ENCODE measurements at places on chromosomes 1 and 21.

- no peak for DNase-seq
Measured at GRCh38 chr1:91190996-91191395, 169.2 kb upstream of the ZNF644 start.

GRCh38 chr1:164561007-164561406 is 2.0 kb downstream of the PBX1 start:
- DNase-seq, result no peak

GRCh38 chr1:94160811-94161210 is 39.9 kb upstream of the ABCA4 start:
- no peak for DNase-seq

DNA sequence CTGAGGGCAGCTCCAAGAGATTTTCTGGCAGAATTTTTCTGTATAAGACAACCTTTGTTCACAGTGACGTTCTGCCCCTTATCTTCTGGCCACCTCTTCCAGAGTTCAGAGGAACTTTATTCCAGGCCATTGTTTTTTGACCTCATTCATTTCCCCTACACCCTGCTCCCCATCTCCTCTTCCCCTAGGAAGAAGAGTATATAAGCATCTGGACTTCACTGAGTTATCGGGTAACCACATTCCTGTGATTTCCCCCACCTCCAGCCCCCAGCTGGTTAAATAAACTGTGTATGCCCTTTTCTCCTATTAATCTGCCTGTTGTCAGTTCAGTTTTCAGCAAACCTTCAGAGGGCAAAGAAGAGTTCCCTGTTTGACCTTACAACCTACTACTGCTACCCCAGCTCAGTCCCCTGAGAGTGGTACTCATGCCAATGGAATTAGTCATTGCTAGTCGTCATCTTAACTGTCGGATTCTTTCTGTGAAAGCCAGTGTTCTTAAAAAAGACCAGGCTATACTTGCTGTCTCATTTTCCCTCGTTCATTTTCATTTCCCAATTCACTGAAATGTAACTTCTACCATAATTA is 14.3 kb upstream of the ALG14 start:
- DNase-seq, result no peak

DNA sequence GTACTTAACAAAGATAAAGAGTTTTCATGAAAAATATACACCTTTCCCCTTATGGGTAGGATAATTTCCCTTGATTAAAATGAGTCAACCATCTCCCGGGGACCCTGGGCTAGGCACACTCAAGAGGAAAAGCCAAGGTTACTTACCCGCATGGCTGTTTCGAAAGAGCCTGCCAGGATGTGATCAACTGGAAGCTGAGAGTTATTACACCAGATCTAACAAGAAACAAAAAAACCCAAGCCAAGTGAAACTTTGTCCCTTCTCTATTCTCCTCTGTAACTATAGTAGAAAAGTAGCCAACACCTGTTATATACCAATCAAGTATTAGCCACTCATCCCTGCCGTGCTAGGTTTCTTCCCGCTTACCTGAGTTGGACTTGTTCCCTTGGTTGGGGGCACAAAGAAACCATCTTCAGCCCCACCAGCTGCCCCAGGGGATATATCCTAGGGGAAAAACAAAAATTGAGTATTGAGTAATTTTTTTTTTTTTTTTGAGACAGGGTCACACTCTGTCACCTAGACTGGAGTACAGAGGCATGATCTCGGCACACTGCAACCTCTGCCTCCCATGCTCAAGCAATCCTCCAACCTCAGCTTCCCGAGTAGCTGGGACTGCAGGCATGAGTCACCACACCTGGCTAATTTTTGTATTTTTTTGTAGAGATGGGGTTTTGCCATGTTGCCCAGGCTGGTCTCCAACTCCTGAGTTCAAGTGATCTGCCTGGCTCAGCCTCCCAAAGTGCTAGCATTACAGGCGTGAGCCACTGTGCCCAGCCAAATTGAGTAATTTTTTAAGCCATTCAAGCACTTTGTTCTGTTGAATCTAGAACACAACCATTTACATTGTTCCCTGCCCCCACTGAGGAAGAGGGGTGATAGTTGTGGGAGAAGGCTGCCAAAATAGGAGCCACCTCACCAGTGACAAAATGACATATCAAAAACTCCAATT is 8.4 kb upstream of the PEX19 start:
- DNase-seq, result no peak

DNA sequence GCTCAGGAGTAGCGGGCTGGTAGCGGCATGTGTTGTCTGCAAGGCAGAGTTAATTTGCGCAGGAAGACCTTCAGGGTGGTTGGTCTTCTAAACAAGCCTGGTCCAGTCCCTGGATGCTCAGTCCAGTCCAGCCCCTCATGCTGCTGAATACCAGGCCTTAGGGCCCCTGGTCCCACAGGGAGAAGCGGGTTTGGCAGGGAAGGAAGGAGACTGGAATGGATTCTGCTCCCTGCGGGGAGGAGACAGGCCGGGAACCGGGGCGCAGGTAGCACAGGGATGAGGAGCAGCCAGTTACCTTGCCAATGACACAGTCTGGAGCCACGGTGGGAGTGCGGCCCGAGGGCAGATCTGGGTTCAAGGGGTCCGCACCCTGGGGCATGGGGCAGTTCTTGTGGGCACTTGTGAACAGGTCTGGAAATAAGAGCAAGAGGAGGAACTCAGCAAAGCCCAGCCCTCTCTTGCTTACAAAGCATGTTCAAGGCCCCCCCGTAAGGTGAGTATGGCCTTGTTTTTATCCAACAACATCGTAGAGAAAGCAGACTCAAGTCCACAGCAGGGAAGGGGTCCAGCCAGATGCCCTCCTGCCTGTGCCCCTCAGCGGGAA is 10.1 kb downstream of the FAM131C start:
- no peak for DNase-seq

GRCh38 chr1:209641832-209642172 is 10.4 kb downstream of the LAMB3 start:
- no peak for DNase-seq

DNA sequence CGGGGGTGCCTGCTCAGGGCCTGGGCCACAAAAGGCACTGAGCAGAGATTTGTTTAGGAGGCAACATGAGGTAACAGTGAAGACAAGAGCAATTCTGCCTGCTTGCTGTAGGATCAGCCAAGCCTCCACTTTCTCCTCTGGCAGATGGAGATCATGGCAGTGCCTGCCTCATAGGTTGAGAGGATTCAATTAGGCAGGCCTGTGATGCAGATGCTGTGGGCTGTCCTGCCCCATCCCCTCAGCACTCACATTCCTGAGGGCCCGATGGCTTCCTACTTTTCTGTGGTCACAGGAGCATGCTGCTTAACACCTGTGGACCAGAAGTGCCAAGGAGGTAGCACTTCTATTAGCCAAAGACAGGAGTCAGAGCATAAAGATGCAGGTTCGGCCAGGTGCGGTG is 1.2 kb upstream of the UBL4B start:
- no peak for DNase-seq

- peak; percentile 7 for DNase-seq
Measured at GRCh38 chr1:160420881-160421842, 20.8 kb downstream of the VANGL2 start.

DNA sequence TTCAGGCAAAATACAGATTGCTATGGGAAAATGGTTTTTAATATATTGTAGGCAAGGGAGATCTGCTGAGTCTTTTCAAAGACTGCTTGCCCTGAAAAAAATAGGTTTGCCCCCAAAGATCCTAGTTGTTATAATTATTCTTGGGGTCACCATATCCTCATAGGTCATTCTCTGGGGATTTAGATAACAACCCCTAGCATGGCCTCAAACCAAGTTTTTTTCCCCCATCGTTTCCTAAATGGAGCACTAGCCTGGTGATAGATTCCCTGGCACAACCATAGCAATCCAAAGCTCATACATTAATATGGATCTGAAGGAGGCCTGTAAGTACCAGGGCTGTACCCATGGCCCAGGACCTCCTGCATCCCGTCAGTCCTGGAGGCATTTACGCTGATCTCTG is 315.2 kb downstream of the BACH1 start:
- no peak for DNase-seq

GRCh38 chr1:201737352-201738060 is 91.5 kb upstream of the IPO9 start:
- no peak for DNase-seq

- no peak for DNase-seq
Measured at GRCh38 chr1:82759035-82759434, 958.3 kb downstream of the ADGRL2 start.

DNA sequence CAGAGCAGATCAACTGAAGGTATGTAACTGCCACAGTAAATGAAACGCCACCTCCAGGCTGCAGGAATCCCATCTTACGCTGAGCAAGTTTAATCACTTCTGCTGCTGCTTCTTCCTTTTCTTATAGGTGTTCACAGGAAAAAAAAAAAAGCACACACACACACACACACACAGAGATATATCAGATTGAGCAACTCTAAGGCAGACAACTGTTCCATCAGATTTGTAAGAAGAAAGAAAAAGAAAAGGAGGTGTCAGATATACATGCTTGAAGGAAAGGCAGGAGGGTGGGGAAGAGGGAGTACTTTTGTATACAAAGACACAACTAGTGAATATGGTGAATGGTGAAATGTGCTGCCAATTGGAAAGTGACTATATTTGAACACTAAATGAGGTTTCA is 28.6 kb downstream of the DSTYK start:
- DNase-seq, result no peak

- no peak for DNase-seq
Measured at GRCh38 chr1:164667001-164667400, 108.0 kb downstream of the PBX1 start.

DNA sequence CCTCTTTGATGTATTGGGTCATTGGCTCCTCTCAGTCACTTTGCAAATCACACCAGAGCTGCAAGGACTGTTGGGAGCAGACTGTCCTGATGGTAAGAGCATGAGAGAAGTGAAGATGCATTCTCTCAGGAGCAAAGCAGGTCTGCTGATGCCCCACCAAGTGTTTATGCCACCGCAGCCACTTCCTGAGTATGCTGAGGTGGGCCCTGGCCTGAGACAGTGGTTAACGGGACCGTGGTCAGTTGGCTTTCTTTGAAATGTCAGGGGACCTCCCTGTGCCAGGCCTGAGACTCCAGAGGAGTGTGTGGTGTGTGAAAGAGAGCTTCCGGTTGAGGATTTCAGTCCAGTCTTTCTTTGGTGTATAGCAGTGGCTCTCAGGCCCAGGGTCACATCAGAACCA is 79.4 kb downstream of the SPATA46 start:
- no peak for DNase-seq

DNA sequence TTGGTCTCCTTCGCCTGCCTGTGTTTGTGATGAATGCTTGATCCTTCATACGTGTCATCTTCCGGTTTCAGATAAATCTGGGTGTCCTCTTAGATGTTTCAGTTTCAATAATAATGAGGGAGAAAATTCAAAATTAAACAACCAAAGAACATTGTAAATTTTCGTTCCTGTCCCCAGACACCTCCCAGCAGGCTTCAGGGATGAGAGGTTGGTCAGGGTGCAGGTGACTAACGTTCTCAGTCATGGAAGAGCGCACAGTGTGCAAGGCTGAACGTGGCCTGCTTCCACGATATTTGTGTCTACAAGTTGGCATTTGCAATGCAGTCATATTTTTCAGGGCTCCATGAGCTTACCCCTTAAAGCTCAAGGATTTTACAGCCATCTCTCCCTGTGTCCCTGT is 147.1 kb upstream of the ARHGEF16 start:
- no peak for DNase-seq

- DNase-seq, result no peak
Measured at GRCh38 chr1:204171751-204172178, 5.6 kb upstream of the REN start.

GRCh38 chr1:1684031-1684681 is 8.4 kb downstream of the SLC35E2B start:
- no peak for DNase-seq

DNA sequence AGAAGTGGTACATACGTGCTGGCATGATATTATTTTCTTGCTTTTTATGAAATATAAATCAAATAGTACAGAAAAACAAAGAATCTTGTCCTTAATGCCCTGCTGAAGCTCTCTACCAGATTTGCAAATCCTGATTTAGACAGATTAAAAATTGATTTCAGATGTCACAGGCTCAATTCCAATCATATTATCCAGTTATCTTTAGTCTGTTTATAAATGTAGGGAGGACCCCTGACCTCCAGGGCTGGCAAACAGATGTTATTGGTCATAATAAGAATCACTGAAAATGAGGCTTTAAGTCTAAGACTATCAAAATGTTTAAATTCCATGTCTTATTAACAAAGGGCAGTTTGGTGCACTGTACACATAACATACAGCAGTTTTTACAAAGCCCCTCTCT is 62.1 kb downstream of the TP53BP2 start:
- DNase-seq, result no peak

GRCh38 chr1:150268340-150268704 is 494 bp downstream of the APH1A start:
- DNase-seq, result peak; percentile 55

- DNase-seq, result peak; percentile 68
Measured at GRCh38 chr1:24155011-24155782, 12.3 kb upstream of the IL22RA1 start.

DNA sequence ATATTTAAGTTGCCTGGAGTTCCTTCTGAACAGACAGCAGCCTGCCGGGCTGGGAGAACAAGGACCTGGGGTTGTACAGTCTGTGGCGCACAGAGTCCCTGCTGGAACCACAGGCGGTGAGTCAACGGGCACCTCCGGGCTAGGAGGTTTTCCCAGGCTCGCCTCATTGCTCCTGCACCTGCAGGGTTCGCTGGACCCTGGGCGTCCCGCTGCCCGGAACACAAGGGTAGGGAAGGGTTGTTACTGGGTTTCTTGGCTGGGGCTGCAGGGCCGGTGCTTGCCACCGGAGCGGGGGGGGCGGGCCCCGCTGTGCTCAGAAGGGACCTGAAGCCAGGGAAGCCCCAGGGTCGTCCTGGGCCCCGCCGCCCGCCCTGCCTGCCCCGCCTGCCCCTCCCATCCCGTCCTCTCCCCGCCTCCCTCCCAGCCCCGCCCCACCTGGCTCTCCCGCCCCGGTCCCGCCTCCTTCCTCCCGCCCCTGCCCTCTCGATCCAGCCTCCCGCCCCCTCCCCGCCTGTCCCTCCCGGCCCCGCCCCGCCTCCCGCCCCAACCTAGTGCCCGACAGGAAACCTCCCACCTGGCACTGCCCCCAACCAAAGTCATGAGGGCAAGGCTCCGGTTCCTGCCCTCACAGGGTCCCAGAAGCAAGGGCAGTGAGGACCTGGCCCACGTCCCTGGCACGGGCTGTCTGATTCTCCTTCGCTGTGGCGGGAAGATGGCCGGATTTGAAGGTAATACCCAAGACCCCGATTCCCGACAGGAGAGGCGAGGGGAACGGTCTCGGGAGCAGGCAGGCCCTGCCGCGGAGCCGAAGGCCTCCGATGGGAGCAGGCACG is 6.8 kb downstream of the JMJD4 start:
- DNase-seq, result peak; percentile 93
